Anterior cingulate cortex (tissue), 58 donors: ENCODE measurements at places on chromosomes 5 and 9.

DNA sequence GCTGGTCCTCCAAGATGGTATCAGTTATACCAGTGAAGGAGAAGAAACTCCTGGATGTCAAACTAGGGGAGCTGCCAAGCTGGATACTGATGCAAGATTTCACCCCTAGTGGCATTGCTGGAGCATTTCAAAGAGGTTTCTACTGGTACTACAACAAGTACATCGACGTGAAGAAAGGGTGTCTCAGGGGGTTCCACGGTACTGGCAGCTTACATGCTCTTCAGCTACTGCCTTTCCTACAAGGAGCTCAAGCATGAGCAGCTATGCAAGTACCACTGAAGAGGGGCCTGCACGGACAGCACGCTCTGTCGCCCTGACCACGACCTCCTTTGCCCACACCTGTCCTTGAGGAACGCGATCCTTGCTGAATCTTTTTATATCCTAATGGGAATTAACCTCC is 19.5 kb downstream of the ACTL7B start:
- no peak for DNase-seq

DNA sequence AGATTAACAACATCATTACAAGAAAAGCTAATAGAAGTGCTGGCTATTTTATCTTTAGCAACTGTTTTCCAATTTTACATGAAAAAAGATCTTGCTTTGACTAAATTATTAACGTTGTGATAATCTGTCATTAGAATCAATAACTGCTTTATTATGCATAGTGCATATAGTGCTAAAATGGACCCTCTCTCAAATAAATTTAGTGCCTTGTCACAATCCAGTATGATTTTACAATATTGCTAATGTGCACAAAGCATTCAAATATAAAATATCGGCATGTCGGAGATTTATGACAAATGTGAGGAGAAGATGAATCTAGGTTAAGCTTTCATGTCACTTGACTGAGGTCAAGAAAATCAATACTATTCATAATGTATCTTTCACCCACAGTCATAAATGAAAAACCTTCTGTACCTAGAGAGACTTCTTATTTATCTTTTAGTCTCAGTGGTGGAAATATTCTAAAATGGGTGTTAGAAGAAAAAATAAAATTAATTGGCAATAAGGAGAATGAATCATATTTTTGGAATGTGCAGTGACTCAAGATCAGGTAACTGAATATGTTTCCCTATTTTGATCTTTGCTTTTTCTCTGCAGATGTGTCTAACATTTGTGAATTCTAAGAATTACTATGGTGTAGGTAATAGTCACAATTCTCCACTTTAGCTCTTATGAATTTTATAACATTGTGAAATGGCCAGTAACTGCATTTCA is 672.9 kb upstream of the GRAMD2B start:
- DNase-seq: no peak

GRCh38 chr5:174323878-174324281 is 278.4 kb downstream of the NSG2 start:
- peak; percentile 15 for DNase-seq

- DNase-seq: no peak
These were observed 138.0 kb downstream of the NUDT12 start for GRCh38 chr5:103424453-103425205.

DNA sequence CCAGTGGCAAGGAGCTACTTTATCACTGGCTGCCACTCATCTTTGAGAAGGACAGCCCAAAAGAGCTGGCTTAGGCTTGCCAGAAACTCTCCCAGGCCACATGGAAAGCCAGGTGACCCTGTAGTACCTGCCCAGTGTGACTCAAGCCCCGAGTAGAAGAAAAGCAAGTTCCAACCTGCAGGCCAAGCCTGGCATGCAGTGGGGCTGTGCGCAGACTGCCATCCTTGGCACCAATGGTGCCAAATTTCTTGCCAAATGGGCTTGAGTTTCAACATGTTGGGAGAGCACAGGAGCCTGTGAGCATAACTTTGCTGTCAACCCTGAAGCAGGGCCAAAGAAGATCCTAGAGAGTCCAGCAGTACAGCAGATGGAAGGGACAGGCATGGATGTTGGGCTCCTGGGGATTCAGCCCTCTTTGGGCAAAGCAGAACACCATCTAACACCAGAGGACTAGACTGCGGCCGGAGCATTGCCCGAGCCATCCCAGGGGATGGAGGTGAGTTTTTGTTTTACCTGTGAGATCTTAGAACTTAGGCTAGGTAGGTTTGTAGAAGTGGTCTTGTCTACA is 27.3 kb upstream of the SHB start:
- DNase-seq: no peak

DNA sequence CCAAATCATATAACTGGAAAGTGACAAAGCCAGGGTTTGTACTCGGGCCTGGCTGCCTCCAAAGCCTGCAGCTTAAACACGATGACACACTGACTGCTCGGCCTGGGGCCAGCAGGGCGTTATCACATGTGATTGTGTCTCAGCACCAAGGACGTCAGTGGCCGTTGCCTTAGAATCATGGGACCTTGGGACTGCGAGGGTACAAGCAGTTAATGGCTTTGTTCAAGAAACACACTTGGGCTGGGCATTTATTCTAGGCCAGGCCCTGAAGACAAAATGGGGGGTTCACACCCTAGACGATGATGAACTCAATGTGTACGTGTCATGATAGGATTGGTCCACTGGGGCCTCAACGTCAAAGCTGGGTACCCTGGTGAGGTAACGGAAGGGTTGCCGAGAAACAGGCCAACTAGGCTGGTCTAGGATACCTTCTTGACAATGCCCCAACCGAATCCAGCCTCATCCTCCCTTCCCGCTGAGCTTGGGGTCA is 13.0 kb downstream of the SH3PXD2B start:
- DNase-seq: no peak

GRCh38 chr5:111367115-111367514 is 142.9 kb downstream of the CAMK4 start:
- no peak for DNase-seq

- no peak for DNase-seq
These were observed 108.0 kb downstream of the STARD4 start for GRCh38 chr5:111404270-111404769.

GRCh38 chr9:116565986-116566385 is 121.1 kb upstream of the TRIM32 start:
- no peak for DNase-seq

DNA sequence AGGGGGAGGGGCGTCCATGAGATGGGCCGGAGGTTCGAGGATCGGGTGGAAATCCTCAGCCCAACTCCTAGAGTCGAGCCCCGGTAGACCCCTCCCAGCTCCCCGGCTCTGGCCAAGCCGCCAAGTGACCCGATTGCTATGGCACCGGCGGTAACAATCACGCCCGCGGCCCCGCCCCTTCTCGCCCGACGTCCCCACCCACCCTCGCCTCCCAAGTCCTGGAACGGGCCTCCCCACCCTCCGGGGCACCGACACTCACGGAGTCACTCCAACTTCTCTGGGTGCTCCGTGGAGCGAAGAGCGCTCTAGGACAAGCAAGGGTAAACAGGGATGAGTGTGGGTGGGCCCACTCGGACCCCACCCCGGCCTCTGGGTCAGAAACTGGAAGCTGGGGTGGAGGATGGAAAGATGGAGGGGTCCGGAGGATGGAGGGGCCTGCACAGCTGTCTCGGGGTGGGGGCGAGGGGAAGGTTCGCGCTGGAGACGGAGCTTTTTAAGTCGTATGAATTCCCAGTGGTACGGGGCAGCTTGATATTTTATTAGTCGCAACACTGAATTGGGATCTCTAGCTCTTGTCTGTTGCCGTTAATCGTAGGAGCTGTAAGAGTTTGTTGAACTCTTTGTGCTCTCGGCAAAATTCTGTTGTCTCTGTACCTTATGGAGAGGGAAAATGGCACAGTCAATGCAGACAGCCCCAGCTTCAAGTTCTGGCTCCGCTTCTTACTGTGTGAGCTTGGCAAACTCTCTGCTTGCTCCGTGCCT is at the start of gene SPACA9:
SPACA9 (plus strand) TSS at position 204 of the 762 bp plus-strand sequence. CDS start 5,050 bp downstream, outside the sequence.
- peak; percentile 25 for DNase-seq

- no peak for DNase-seq
These were observed 10.9 kb downstream of the CXXC5 start for GRCh38 chr5:139658928-139659667.

DNA sequence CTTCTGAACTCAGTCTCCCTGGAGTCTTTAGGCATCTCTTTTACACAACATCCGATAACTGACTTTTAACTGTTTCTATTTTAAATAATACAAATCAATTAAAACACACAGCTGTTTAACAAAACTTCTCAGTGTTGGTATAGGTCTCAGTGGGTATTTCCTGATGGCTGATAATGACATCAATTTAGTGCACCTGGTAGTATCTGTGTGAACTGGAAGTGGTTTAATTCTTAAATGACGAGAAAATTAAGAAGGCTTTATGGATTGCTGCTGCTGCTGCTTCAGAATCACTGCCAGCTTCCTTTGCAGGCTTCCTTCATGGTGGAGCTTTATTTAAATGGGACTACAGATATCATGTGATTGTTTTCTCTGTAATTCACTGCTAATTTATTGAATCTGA is 92.3 kb downstream of the RPS23 start:
- DNase-seq: no peak

GRCh38 chr5:62314213-62314830 is 8.3 kb downstream of the KIF2A start:
- DNase-seq: no peak

- DNase-seq: no peak
These were observed 63.6 kb upstream of the VCAN start for GRCh38 chr5:83407931-83408330.

GRCh38 chr9:90240541-90240940 is 402.1 kb downstream of the DIRAS2 start:
- DNase-seq: no peak

GRCh38 chr9:107100591-107100990 is 182.5 kb upstream of the RAD23B start:
- DNase-seq: no peak

- DNase-seq: no peak
These were observed 61.4 kb upstream of the ICE1 start for GRCh38 chr5:5360941-5361520.

- no peak for DNase-seq
These were observed 42.6 kb downstream of the CSF1R start for GRCh38 chr5:150043657-150044328.

- no peak for DNase-seq
These were observed 88.7 kb downstream of the PALM2AKAP2 start for GRCh38 chr9:109868722-109869121.

- no peak for DNase-seq
These were observed 11.4 kb upstream of the GRPEL2 start for GRCh38 chr5:149333711-149334443.

DNA sequence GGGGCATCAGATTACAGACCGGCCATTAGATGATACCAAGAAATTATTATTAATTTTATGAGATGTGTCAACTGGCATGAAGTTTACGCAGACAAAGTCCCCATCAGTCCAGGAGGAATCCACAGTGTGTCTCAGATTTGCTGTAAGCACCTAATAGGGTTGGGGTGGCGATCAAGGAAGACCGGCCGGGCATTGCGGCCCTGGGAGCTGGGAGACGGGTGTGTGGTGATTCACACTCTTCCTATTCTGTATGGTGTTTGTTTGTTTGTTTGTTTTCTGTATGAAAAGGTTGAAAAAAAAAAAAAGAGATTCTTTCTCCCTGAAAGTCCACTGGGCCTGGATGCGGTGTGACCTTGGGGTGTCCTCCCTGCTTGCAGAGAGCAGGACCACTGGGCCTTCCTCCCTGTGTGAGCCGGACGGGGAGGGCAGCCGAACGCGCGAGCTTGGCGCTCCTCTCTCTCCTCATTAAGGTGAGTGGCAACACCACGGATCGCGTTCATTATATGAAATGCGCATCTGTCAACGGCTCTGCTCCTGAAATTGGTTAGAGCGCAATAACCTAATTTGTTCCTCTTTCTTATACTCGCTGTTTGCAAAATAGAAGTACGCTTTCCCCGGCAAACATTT is 15.1 kb downstream of the RASGEF1C start:
- DNase-seq: no peak

- no peak for DNase-seq
These were observed 30.1 kb downstream of the ZNF462 start for GRCh38 chr9:106893088-106893487.

- no peak for DNase-seq
These were observed 15.2 kb downstream of the SRFBP1 start for GRCh38 chr5:121976979-121977378.

GRCh38 chr9:90933468-90933867 is 131.8 kb downstream of the SYK start:
- no peak for DNase-seq

DNA sequence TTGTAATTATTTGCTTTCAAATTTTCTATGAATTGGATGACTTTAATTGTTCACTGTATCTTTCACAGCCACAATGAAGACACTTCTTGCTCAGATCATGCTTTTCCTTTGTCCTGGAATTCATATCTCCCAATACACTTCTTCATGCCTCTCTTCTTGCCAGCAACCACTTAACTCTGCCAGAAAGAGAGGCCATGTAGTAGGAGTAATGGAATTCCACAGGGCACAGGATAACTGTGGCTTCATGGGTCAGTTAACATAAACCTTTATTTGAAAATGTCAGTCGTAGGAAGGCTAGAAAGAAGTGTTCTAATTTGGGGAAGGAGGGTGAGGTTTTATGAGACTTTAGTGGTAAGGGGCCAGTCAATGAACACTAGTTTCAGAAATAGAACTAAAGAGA is 190.3 kb downstream of the TMEM167A start:
- DNase-seq: no peak

GRCh38 chr5:6585939-6586646 is 46.8 kb downstream of the NSUN2 start:
- DNase-seq: no peak

GRCh38 chr5:345404-346195 is 24.1 kb downstream of the AHRR start:
- DNase-seq: no peak

DNA sequence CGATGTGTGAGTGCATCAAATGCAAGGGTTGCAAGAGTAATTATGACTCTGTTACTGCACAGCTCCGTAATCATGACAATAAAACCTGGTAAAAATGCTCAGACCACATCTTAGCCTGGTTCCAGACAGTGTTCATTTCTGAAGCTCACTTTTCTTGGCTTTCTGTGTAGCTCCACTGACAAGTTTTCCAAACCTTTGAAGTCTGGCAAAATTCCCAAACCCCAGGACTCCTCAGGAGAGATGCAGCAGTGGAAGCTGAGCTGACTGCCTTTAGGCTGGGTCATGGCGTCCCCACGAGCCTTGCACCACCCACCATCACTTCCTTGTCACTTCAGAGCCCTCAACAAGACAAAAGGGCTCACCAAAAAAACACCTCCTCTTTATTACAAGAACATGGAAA is 131.6 kb upstream of the TAS2R1 start:
- no peak for DNase-seq
